Subcutaneous adipose tissue (tissue), 4 donors: ENCODE measurements at places on chromosomes 3 and 15. TPM values are rescaled to one million over a fixed set of nuclear protein-coding genes. Genes with fewer than 3 reads are reported as not detected.

The RPLP1 gene
- total RNA-seq, result 505 TPM

The SCN11A gene
- total RNA-seq, result 0.49 TPM

The ATP13A4 gene
- 1.2 TPM for total RNA-seq

The CACNA1D gene
- total RNA-seq, result not detected

The ATP10A gene
- total RNA-seq, result 44.3 TPM

The CAMK2N2 gene
- total RNA-seq, result not detected

The CCDC50 gene
- total RNA-seq, result 143 TPM

The TRIM42 gene
- total RNA-seq, result not detected

The BFSP2 gene
- not detected for total RNA-seq

The SPINK8 gene
- not detected for total RNA-seq

The IMPG2 gene
- 0.33 TPM for total RNA-seq

The RBPMS2 gene
- total RNA-seq, result 6.4 TPM

The CCR3 gene
- not detected for total RNA-seq

The B3GNT5 gene
- total RNA-seq, result 16.8 TPM

The DISP2 gene
- under 0.01 TPM for total RNA-seq

The GRK7 gene
- total RNA-seq, result not detected

The SLC22A14 gene
- total RNA-seq, result not detected

The GPR27 gene
- total RNA-seq, result not detected

The LMAN1L gene
- total RNA-seq, result not detected

The IQCH gene
- total RNA-seq, result 0.51 TPM

The FANCD2OS gene
- not detected for total RNA-seq

The B3GALNT1 gene
- 4.0 TPM for total RNA-seq

The TP63 gene
- 0.17 TPM for total RNA-seq

The AZI2 gene
- total RNA-seq, result 152 TPM

The TMEM212 gene
- total RNA-seq, result not detected

The SH3GL3 gene
- total RNA-seq, result not detected
